ENCODE measurements at places on chromosomes 3 and 15. TPM values are rescaled to one million over a fixed set of nuclear protein-coding genes. Genes with fewer than 3 reads are reported as not detected.

Gene CLSTN2
- 0.53 TPM for total RNA-seq

Gene KCNAB1
- total RNA-seq = not detected

Gene SHC4
- total RNA-seq = 0.04 TPM

Gene NMD3
- 54.7 TPM for total RNA-seq

Gene CHRM5
- total RNA-seq = not detected

Gene GHSR
- not detected for total RNA-seq

Gene DGKG
- total RNA-seq = 0.31 TPM

Gene SLC28A1
- total RNA-seq = not detected

Gene FSTL1
- total RNA-seq = 102 TPM

Gene PYDC2
- total RNA-seq = not detected

Gene VEPH1
- total RNA-seq = 0.34 TPM

Gene GABRR3
- not detected for total RNA-seq

Gene ROBO2
- under 0.01 TPM for total RNA-seq

Measured in hair follicular keratinocyte (primary cell).